Astrocyte (in vitro differentiated cells and primary cell): ENCODE measurements at places on chromosomes 2 and 18. TPM values are rescaled to one million over a fixed set of nuclear protein-coding genes. Genes with fewer than 3 reads are reported as not detected.

DNA sequence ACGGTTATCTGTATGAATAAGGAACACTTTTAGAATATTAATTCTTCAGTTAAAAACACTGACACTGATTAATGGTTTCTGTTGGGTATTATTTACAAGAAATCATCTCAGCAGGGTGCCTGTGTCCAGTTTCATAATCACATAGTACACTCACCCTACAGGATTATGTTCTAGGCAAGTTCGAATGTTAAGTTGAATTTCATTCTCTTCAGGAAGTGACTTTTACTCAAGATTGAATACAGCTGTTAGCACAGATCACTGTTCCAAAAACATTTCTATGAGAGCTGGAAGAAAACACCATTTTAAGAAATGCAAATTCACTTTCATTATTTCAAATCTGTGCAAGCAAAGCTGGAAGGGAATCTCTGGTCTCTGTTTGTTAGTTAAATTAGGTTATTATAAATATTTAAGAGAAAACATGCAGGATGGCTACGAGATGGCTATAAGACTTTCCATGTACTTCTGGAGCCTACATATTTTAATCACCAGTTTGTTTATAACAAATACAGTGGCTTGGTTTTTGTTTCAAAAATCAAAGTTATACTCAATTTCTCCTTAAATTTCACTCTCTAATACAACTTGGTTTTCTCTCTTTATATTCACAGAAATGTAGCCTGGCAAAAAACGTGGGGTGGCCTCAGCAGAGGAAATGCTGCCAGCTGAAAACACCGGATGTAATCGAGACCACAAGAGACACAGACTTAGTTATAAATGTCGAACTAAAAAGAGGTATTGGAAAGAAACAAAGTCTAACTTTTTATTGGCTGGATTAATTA is 65.8 kb downstream of the RBMS1 start:
- DNase-seq: peak; percentile 61
- H3K36me3 ChIP-seq: no peaks in the 10 kb centered on the region
- peak overlapping the region; percentile 12 for H3K4me3 ChIP-seq
- no peaks in the 10 kb centered on the region for H3K27me3 ChIP-seq
- peak overlapping the region; percentile 41 for H3K27ac ChIP-seq

DNA sequence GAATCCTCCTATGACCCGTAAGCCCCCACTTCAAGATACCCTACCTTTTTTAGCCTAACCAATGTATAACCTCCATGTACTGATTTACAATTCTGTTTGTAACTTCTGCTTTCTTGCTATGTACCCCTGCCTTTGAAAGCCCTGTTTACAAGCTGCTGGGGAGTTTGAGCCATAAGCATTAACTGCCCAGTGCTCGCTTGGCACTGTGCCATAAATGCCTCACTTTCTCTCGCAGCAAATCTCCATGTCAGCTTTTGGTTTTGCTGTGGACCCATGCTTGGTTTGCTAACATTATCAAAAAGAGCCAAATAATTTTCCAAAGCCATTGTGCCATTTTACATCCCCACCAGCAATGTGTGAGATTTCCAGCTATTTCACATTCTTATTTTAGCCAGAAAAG is 51.8 kb downstream of the TEX51 start:
- H3K27ac ChIP-seq: no peak overlapping the region
- H3K36me3 ChIP-seq: no peaks in the 10 kb centered on the region
- H3K4me1 ChIP-seq: no peaks in the 10 kb centered on the region
- DNase-seq: no peak

- H3K36me3 ChIP-seq: no peaks in the 10 kb centered on the region
- DNase-seq: no peak
- no peak overlapping the region for H3K4me3 ChIP-seq
- no peak overlapping the region for H3K27ac ChIP-seq
Measured at GRCh38 chr2:134782792-134783191, 55.6 kb upstream of the ACMSD start.

DNA sequence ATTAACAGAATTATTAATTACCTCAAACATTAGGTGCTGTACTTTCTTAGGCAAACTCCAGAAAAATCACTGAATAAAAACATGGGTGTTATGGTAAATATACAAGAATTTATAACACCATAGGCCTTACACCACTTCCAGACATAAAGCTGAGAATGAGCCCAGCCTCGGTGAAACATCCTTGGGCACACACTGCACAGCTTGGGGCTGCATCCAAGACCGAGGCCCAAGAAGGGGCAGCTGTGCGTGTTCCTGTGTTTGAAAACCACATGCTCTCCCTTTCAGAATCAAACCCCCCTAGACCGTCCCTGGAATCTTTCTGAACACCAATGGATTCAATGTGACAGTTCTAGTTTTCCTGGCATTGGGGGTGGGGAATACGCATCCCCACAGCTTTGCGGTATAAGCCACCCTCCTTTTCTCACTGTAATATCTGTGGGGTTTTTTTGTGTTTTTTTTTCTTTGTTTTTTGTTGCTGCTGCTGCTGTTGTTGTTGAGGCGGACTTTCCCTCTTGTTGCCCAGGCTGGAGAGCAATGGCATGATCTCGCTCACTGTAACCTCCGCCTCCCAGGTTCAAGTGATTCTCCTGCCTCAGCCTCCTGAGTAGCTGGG is 12.9 kb downstream of the ERFE start:
- no peak for DNase-seq
- H3K27me3 ChIP-seq: no peaks in the 10 kb centered on the region
- no peak overlapping the region for H3K27ac ChIP-seq
- H3K4me3 ChIP-seq: no peak overlapping the region
- H3K36me3 ChIP-seq: peaks cover 28% of the 10 kb centered on the region

GRCh38 chr2:27875089-27875881 is 14.9 kb downstream of the RBKS start:
- no peaks in the 10 kb centered on the region for H3K27me3 ChIP-seq
- peaks cover 6% of the 10 kb centered on the region for H3K4me1 ChIP-seq
- no peaks in the 10 kb centered on the region for H3K36me3 ChIP-seq
- H3K27ac ChIP-seq: no peak overlapping the region
- DNase-seq: no peak
- no peak overlapping the region for H3K4me3 ChIP-seq

- no peak overlapping the region for H3K4me3 ChIP-seq
- no peaks in the 10 kb centered on the region for H3K27me3 ChIP-seq
- H3K27ac ChIP-seq: no peak overlapping the region
- H3K4me1 ChIP-seq: no peaks in the 10 kb centered on the region
Measured at GRCh38 chr2:223230352-223230751, 178.4 kb downstream of the KCNE4 start.

DNA sequence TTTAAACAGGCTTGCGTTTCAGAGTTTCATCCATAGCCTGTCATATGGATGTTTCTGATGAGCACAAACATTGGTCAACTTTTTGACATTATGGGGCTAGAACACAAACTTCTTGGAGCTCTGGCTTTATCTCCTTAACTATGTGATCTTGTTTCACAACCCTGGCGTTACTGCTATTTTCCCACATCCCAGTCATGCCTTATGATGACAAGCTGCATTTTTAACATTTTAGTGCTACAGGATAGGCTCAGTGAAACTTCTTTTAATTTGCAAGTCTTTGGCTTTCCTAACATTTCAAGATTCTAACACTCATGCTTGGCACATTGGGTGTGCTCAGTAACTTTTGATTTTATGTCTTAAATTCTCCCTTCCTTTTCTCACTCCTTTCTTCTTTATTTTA is 21.0 kb upstream of the PDE1A start:
- no peak overlapping the region for H3K4me3 ChIP-seq
- H3K36me3 ChIP-seq: no peaks in the 10 kb centered on the region
- H3K4me1 ChIP-seq: no peaks in the 10 kb centered on the region

DNA sequence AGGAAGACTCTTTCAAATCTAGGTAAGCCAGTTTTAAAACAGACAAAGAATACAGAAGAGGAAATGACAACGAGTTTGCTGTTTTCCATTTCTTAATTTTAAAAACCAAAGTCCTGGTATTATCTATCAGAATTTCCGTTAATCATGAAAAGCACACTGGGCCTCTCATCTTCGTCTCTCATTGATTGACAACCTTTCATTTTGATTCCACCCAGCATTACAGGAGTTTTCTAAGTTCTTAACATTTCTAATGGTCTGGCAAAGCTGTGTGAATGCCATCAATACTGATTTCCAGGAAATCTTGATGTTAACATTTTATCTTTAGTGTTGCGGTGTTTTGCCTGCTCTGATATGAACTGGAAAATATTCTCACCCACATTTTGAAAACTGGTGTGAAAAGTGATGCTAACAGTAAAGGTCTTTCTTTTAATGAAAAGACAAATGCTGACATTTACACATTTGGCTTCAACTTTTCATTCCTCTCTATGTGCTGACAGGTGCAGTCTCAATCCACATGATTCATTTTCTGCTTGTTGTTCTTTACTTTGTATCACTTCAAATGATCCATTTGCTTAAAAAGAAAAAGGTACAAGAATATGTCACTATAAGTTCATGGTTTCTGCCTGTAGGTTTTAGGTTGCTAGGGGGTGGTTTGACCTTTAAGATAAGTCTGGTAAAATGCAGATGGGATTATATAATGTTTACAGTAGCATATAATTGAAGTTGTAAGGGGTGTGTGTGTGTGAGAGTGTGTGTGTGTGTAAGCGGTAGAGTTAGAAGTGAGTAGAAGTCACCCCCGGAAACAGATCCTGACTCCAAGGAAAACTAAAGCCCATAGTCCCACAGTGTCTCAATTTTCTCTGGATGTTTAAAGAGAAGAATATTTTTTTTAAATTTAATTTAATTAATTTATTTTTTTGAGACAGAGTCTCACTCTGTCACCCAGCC is 29.5 kb downstream of the SCYGR8 start:
- no peaks in the 10 kb centered on the region for H3K27me3 ChIP-seq
- H3K4me1 ChIP-seq: no peaks in the 10 kb centered on the region
- no peak overlapping the region for H3K27ac ChIP-seq
- DNase-seq: no peak
- no peaks in the 10 kb centered on the region for H3K36me3 ChIP-seq

The PGAP1 gene
- total RNA-seq: 19.9 and 22.8 TPM in 2 replicates

The CCDC141 gene
- total RNA-seq: 0.18 TPM in 1 of 2 replicates, not detected in the other

The FKBP7 gene
- total RNA-seq: 45.1 and 58.5 TPM in 2 replicates
